Neural progenitor cell (in vitro differentiated cells): ENCODE measurements at places on chromosomes 2 and 18. TPM values are rescaled to one million over a fixed set of nuclear protein-coding genes. Genes with fewer than 3 reads are reported as not detected.

The MALL gene
- 1.1 and 1.4 TPM in 2 replicates for total RNA-seq

The GAD1 gene
- total RNA-seq: 5.2 and 10.7 TPM in 2 replicates

The RBKS gene
- 4.3 and 8.5 TPM in 2 replicates for total RNA-seq

The GRB14 gene
- total RNA-seq: 3.4 and 4.5 TPM in 2 replicates

The SNTG2 gene
- 1.1 and 5.5 TPM in 2 replicates for total RNA-seq

The COL3A1 gene
- total RNA-seq: 0.22 TPM in 1 of 2 replicates, not detected in the other

The LIPG gene
- total RNA-seq: 3.7 and 13.2 TPM in 2 replicates

The CHN1 gene
- 45.0 and 46.6 TPM in 2 replicates for total RNA-seq

The CNOT11 gene
- 38.0 and 39.0 TPM in 2 replicates for total RNA-seq

The CYBRD1 gene
- total RNA-seq: 5.8 and 11.1 TPM in 2 replicates

The NXPH2 gene
- total RNA-seq: 2.7 and 4.3 TPM in 2 replicates

The CFAP221 gene
- total RNA-seq: 0.74 and 1.5 TPM in 2 replicates

The ATIC gene
- total RNA-seq: 23.9 and 43.2 TPM in 2 replicates

The REG1A gene
- total RNA-seq: 0.28 and 2.3 TPM in 2 replicates

The BCL11A gene
- total RNA-seq: 0.67 and 1.0 TPM in 2 replicates

The PSMG2 gene
- 69.4 and 96.8 TPM in 2 replicates for total RNA-seq

The RAPGEF4 gene
- 1.1 and 1.8 TPM in 2 replicates for total RNA-seq

The IL18RAP gene
- total RNA-seq: not detected in 2 replicates

The ABCG5 gene
- total RNA-seq: not detected in 2 replicates

The TFCP2L1 gene
- 0.04 and 0.06 TPM in 2 replicates for total RNA-seq

The TEKT4 gene
- not detected in 2 replicates for total RNA-seq

The CCDC150 gene
- total RNA-seq: 56.1 and 69.4 TPM in 2 replicates

The WDR12 gene
- 54.0 and 58.6 TPM in 2 replicates for total RNA-seq

The SLC39A10 gene
- 179 and 253 TPM in 2 replicates for total RNA-seq

The CCDC102B gene
- 14.1 and 26.2 TPM in 2 replicates for total RNA-seq

The ARHGAP25 gene
- 3.0 and 5.8 TPM in 2 replicates for total RNA-seq
